ENCODE measurements at places on chromosomes 7 and 10.

DNA sequence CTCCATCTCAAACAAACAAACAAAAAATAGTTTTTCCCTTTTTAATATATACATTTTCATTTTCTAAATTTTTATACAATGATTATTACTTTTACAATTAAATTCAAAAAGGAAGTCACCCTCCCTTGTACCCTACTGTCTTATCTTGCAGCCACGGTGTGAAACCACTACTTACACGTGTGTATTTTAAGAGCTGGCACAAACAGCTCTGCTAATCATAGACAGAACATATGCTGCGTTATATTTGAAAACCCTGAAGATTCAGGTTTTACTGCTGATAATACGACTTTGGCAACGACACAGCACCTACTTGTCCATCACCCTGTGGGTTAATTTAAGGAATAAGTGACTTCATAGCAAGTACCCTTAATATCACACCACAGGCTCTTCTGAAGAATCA lies 991 bp downstream of the ANKRD61 start:
- no peak for DNase-seq

DNA sequence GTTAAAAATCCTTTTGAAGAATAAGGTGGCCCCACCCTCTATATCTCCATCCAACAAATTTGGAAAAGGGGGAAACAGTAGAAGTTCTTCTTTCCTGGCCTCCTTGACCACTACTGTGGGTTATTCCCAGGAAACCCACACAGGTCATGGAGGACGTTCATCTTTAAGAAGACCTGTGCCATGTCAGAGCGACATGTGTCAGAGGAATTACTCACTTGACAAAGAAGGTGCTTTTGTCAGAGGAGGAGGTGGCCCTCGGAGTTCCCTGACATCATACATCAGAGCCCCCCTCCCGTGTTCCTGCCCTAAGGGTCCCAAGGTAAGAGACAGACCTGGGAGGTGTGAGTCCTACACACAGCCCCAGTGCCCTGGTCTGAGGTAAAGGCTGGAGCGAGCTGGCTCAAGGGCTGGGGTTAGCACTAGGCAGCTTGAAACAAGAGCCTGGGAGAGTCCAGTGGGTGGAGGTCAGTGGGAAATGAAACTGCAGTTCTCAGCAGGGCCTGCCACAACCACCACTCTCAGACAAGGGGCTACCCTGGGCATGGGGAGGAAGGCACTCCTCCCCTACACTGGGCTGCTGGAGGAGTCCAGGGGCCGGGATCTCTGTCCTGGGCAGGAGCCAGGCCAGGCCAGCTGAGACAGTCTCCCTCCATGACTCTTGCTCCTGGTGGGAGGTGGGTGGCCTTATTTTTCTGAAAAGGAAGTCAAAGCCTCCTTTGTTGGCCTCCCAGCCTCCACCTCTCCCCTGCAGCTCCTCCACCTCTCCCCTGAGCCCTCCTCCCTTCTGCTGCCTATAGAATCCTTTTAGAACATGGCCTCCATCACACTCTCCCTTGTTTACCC lies 21.8 kb upstream of the ZMIZ1 start:
- DNase-seq = no peak

- DNase-seq = no peak
Measured at GRCh38 chr7:158317238-158318205, 270.1 kb downstream of the PTPRN2 start.

DNA sequence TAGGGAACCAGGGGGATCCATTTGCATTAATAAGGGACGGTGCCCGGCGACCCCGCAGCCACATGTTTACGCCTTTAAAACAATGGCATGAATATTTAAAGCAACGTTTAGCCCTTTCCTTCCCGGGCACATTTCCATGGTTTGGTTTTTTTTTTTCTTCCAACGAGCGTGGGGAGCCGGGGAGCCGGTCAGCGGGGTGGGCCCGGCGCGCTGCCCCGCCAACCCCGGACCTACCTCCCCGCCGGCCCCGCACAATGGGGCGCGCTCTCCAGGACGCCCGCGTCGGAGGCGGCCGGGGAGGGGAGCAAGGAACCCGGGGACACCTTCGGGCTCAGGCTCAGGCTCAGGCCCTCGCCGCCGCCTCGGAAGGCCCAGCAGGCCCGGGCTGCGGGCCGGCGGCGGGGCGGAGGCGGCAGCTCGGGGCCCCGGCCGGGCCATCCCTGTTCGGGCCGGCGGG lies 1.0 kb downstream of the SEPHS1 start:
- DNase-seq = no peak

- DNase-seq = no peak
Measured at GRCh38 chr7:22111661-22112060, 166.0 kb upstream of the CDCA7L start.

DNA sequence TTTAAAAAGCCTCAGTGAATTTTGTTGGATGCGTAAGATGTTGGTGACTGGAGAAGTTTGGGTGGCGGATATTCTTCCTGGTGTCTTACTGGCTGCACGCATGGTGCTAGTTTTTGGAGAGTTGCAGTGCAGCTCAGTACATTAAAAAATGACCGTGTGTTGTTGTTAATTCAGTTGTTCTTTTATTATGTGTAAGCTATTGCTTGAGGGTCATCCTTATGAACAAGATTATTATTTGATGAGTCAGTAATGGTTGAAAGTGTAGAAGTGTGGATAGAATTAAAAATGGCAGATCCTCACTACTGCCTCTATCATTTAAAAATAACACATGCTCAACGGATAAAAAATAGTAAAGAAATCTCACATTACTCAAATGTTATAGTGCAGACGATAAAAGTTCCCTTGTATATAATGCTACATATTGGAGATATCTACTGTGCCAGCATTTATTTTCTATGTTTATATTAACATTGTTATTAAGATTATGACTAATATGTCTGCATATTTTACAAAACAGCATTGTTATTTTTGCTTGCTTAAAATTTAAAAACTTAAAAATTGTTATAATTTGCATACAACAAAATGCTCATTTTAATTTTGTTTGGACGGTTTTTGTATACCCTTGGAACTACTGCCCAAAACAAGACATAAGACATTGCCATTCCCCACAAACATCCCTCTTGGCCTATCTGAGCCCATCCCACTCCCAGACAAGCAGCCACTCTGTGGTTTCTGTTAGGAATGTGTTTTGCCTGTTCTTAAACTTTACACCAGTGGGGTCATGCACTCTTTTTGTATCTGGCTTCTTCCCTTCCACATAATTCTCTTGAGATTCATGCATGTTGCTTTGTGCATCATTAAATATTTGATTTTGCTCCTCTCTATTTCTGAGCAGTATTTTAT lies 142.0 kb downstream of the DOCK1 start:
- DNase-seq = no peak

DNA sequence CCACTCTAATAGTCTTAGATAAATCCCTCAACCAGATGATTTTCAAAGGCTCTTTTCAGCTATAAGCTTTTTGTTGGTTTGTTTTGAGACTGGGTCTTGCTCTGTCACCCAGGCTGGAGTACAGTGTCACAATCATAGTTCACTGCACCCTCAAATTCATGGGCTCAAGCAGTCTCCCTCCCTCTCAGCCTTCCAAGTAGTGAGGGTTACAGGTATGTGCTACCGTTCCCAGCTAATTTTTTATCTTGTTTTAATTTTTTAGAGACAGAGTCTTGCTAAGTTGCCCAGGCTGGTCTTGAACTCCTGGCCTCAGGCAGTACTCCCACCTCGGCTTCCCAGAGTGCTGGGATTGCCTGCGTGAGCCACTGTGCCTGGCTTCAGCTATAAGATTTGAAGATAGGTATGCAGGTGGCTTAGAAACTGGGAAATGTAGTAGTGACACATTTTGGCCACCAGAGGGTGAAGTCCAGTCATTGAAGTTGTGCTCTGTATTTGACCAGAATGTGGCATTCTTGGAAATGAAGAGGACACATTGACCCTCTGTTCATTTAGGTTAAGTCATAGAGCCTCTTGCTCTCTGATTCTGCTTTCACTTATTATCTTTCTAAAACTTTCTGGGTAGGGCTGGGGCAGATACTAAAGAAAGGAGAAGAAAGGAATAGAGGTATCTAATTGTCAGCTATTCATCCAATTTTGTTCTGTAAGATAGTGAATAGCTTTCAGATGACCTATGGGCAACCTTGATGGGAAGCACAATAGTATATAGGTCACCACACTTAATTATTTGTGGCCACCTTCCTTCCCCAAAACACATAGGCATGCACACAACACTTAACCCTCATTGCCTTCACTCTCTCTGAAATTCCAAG lies 36.0 kb downstream of the R3HCC1L start:
- DNase-seq = no peak

- DNase-seq = no peak
Measured at GRCh38 chr7:93147363-93147762, 822 bp downstream of the SAMD9L start.

- no peak for DNase-seq
Measured at GRCh38 chr7:33578166-33578565, 327.2 kb upstream of the BMPER start.

DNA sequence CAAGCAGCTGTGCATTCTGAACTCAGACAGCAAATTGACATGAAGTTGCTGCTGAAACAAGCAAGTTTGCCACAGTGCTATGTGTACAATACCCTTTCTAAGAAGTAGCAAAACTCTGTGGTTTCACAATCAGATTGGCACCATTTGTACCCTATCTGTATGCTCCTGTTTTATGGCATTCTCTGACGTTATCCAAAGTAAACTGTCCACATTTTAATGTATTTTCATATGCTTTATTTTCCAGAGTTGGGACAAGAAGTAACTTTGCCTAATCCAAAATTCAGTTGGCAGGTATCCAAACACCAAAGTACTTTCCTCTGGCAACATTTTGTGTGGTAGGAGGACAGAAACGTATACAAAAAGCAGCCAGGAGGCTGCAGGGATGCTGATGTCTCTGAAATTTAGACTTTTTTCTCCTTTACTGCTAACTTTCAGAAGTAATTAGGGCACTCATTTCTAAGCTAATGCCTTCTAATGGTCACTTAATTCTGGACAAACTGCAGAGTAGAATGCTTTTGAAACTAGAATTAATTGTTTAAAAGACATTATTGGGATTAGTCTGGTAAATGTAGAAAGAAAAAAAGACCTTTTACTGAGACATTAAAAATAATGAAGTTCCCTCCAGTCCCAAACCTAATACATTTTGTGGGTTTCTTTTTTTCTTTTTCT lies 414.7 kb upstream of the NRP1 start:
- DNase-seq = no peak

DNA sequence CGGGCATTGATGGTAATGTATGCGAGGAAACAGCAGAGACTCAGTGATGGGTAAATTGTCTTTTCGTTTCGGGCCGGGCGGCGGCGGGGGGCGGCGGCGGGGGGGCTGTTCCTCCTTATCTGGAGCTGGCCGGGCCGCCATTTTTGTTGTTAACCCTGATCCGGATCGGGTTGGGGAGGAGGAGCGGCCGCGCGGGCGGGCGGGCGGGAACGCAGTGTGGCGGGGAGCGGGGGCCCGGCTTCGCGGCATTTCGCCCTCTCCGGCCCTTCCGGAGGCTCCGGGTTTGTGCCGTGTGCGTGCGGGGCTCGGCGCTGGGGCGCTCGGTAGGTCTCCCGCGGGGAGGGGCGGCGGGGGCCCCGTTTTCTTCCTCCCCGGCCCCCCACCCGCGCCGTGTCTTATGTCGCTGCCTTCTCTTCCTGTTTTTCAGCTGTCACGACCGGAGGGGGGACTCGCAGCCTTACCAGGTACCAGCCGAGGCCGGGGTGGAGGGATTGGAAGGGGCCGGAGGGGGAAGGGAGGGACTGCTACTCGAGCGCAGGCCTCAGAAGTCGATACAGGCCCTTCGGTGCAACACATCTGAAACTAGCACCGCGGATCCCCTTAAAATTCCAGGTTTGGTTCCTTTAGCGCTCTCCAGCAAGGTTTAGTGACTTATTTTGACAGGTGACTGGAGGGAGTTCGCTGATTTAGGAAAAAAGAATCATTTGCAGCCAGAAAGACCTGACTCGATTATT lies 820 bp downstream of the WAC start:
- peak; percentile 47 for DNase-seq

DNA sequence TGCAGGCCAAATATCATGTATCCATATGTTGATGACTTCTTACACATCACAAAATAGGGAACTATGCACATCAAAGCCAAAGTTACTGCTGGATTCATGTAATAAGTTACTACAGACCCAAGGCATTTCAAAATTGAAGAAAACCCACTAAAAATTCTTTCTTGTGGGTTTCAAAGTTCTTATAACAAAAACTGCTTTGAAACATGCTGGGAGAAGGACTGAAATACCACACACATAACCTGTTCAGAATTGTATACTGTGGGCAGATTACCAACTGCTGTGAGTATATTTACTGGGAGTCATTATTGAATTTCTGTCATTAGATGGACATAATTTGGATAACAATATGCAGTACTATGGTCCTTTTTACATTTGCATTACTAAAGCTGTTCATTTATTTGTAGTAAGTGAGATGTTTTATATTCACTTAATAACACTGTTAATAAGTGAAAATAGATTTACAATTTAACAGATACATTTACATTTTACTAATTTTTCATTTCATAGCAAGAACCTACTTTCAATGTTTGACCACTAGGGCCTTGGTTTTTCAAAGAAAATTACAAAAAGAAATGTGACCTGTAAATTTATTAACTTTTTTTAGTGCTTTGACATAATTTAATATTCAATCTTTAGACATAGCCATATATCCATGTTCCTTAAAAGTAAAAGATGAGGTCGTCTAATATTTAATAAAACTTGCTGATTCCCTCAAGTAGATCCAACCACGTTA lies 132.6 kb downstream of the MAGI2 start:
- DNase-seq = no peak

GRCh38 chr7:22438994-22439393 lies 61.0 kb downstream of the STEAP1B start:
- no peak for DNase-seq

GRCh38 chr7:77455321-77455720 lies 39.2 kb upstream of the GSAP start:
- peak; percentile 54 for DNase-seq

GRCh38 chr10:45423976-45424499 lies 50.0 kb downstream of the ALOX5 start:
- no peak for DNase-seq

GRCh38 chr7:87926581-87927461 lies 7.2 kb upstream of the ADAM22 start:
- no peak for DNase-seq

DNA sequence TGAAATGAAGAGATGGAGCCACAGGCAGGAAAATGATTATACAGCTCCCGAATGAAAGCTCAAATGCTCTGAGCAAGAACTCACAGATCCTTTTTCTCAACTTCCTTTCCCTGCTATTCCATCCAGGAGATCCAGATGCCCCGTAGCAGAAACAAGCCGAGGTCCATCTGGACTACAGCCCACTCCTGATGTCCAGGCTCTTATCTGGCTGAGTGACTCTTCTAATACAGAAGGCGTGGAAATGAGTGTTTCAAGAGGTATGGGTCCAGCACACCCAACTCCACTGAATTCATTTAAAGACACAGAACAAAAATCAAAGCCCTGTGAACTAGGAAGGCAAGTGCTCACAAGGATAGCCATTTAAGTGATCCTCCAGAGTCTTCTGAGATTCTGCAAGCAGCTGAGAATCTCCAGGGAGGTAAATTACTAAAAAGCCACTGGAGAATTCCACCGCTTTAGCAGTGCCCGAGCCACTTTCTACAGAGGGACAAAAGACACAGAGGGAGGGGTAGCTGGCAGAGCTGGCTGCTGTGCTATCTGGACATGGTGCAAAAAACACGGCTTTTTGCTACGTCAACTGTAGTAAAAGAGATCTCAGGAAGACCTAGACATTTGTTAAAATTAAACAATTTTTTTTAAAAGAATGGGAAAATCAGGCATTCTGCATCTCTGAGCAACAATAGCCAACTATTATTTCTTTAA lies 24.5 kb downstream of the FAM171A1 start:
- no peak for DNase-seq

- no peak for DNase-seq
Measured at GRCh38 chr10:110775020-110775375, 96.7 kb upstream of the PDCD4 start.

GRCh38 chr10:17668435-17669184 lies 24.7 kb downstream of the STAM start:
- DNase-seq = no peak

GRCh38 chr7:157652161-157652953 lies 315.6 kb downstream of the DNAJB6 start:
- no peak for DNase-seq
